Activated CD4-positive, alpha-beta T cell treated with anti-CD3 and anti-CD28 coated beads, Interleukin-2, amount 50 U/mL, for 1 hour (primary cell): ENCODE measurements at places on chromosomes 12 and 14.

- no peak for DNase-seq
Observed at GRCh38 chr14:51951656-51952055, 37.7 kb upstream of the RTRAF start.

GRCh38 chr12:131108177-131108955 lies 154.7 kb downstream of the ADGRD1 start:
- DNase-seq, result no peak

DNA sequence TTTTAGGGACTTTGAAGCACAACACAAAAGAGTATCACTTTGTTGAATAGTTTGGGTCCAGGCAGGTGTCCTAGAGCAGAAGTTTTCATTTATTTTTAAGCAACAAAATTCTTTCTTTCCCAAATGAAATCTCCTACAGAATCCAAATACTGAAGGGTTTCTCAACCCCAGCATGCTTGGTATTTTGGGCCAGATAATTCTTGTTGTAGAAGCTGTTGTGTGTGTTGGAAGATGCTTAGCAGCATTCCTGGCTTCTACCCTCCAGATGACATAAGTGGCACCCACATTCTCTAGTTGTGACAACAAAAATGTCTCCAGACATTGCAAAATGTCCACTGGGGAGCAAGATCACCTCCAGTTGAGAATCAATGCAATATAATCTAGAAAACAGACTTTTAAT lies 97.8 kb downstream of the PRKCH start:
- no peak for DNase-seq

- no peak for DNase-seq
Observed at GRCh38 chr14:101087614-101088394, 184.3 kb upstream of the RTL1 start.

DNA sequence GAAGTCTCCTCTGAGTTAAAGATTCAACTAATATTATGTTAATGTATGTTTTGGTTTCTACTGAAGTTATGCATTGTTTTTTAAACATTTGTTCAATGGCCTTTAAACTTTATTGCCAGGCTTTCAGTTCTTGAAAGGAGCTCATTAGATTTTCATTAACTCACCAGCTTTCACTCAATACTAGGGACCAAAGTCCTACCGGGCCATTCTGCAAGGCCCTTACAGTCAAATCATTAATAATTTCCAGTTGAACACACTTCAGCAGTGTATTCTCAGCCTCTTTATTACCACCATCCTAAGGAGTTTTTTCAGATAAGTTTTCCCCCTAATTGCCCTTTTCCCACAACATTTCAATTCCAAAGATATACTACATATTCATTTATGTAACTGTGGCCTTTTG lies 409.2 kb downstream of the DIO2 start:
- no peak for DNase-seq

DNA sequence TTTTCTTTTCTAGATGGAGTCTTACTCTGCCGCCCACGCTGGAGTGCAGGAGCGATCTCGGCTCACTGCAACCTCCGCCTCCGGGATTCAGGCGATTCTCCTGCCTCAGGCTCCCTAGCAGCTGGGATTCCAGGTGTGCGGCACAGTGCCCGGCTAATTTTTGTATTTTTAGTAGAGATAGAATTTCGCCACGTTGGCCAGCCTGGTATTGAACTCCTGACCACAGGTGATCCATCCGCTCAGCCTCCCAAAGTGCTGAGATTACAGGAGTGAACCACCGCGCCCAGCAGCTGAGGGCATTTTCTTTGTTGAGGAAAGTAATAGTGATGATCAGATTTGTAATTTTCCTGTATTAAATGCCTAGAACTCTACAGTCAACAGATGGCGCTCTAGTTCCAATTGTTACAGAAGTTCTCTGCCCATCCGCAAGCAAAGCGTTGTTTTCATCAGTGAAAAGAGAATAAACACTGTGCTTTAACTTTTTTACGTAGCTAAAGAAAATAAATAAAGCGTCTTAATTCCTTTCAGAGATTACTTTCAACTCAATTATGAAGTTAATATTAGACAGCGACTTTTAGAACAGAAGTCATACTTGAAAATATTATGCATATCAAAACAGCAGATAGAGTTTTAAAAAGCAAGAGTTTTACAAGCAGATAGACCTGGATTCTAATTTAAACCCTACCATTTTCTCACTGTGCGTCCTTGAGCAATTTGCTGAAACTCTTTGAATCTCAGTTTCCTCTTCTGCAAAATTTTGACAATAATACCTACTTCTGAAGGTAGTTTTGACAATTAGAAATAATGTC lies 335.1 kb downstream of the DUSP6 start:
- DNase-seq, result peak; percentile 4

- no peak for DNase-seq
Observed at GRCh38 chr12:114958538-114958937, 274.6 kb upstream of the TBX3 start.

GRCh38 chr14:78131616-78132015 lies 38.6 kb upstream of the NRXN3 start:
- DNase-seq, result no peak

DNA sequence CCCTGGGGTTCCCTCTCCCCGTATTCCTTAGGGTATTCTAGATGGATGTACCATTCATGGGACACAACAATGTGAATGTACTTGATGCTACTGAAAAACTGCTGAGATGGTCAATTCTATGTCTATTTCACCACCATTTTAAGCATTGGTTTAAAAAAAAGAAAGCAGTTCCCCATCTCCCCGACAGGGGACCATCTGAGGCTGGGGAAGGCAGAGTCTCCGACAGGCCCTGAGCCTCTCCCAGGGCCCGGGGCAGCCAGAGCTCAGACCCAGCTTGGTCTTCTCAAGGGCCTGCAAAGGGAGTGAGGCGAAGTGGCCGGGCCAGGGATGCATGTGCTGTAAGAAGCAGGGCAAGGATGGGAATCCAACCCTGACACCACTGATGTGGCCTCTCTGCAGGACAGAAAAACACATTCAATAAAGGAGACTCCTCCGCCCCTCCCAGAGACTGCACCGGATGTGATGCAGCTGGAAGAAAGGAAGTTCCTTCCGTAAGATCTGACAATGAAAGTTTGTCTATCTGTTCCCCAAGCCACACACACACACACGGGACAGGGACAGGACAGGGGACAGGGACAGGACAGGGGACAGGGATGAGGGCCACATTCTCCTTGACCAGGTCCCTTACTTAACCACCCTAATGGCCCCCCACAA lies 234.1 kb downstream of the BCL11B start:
- no peak for DNase-seq

DNA sequence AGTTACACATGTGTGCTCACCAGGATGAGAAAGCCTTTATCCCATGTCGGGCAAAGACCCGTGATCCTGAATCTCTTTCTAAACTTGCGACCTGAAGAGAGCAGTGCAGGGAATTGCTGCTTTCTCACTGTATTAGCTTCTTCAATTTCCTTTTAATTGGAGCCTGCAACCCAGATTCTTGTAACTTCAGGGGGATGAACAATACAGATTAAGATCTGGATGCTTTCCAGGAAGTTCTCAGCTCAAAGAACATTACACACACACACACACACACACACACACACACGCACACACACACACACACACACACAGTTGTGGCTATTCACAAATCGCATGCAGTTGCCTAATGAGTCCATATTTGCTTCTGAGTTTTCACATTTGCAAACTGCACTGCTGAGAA lies 268.3 kb downstream of the NPAS3 start:
- no peak for DNase-seq

GRCh38 chr14:105023791-105024480 lies 3.1 kb upstream of the CDCA4 start:
- no peak for DNase-seq

GRCh38 chr12:99372257-99372920 lies 275.2 kb upstream of the GARIN6 start:
- DNase-seq, result no peak

GRCh38 chr12:131454418-131455217 lies 256.3 kb upstream of the SFSWAP start:
- peak; percentile 31 for DNase-seq

GRCh38 chr12:76183459-76184186 lies 99.1 kb upstream of the NAP1L1 start:
- no peak for DNase-seq
